ENCODE measurements at places on chromosomes 11 and 22. TPM values are rescaled to one million over a fixed set of nuclear protein-coding genes. Genes with fewer than 3 reads are reported as not detected.

ASRGL1 gene
- total RNA-seq = 2.4 TPM

CBX6 gene
- total RNA-seq = 38.9 TPM

CARS1 gene
- 149 TPM for total RNA-seq

GALNT18 gene
- 6.5 TPM for total RNA-seq

MAP6 gene
- total RNA-seq = 3.9 TPM

RAG2 gene
- total RNA-seq = not detected

APOA5 gene
- not detected for total RNA-seq

CEP126 gene
- total RNA-seq = 2.1 TPM

DNAJB7 gene
- total RNA-seq = not detected

OR51M1 gene
- total RNA-seq = not detected

OR2AG2 gene
- 0.27 TPM for total RNA-seq

All from astrocyte (in vitro differentiated cells and primary cell).